ENCODE measurements at places on chromosomes 12 and 14. TPM values are rescaled to one million over a fixed set of nuclear protein-coding genes. Genes with fewer than 3 reads are reported as not detected.

DNA sequence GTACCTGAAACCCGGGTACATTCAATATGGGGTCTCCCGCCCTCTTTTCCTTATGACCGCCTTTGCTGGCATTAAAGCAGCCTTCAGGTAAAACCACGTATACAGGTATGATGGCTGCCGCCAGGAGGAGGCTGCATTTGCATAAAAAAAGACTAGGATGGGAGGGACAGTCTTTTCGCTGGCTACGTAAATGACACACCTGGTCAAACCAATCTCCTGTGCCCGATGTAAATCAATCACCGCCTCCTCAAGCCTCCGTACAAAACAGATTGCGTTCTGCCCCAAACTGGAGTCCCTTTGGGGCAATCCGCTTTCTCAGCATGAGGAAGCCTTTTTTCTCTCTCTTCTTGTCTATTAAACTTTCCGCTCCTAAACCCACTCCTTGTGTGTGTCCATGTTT is 8.1 kb upstream of the ALDH1L2 start:
- H3K36me3 ChIP-seq: peaks cover 3% of the 10 kb centered on the region
- H3K27ac ChIP-seq: no peak overlapping the region
- no peak overlapping the region for H3K4me3 ChIP-seq

DNA sequence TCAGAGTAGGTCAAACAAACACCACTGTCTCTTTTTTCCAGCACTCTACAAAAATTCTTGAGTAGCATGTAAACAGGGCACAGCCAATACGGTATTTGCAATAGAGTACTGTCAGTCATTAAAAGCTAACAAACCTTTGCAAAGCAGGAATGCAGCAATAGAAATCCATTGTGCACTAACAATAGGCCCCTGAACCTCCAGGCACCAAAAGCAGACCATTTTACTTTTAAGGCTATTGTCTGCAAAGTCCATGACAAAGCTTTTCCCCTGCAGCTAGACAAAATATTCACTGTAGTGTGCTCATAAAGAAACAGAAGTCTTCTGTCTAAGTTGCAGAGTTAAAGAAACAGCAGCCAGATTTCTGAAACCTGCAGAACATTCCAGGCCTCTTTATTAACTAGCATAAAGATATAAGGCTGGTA is 191.9 kb downstream of the SOX5 start:
- no peaks in the 10 kb centered on the region for H3K4me1 ChIP-seq
- no peak for DNase-seq
- H3K36me3 ChIP-seq: no peaks in the 10 kb centered on the region
- no peak overlapping the region for H3K4me3 ChIP-seq

GUCY2C gene
- total RNA-seq: not detected

DNA sequence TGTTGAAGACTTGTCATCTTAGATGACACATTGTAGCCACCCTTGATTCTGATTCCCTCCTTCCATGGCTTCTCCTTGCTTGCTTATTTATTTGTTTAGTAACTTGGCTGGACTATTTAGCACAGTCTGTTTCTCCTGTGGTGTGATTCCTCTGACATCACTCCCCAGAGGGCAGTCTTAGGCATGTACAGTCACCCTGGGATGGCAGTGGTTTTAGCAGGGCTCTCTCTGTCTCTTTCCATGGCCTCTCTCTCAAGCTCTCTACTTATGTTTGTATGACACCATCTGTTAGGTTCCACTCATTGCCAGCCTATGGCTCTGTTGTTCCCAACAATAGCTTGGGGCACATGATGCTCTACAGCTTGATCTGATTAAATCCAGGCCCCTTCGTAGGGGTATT is 158.3 kb downstream of the ADGRD1 start:
- H3K27ac ChIP-seq: no peak overlapping the region
- no peaks in the 10 kb centered on the region for H3K4me1 ChIP-seq
- DNase-seq: no peak
- no peak overlapping the region for H3K4me3 ChIP-seq
- H3K36me3 ChIP-seq: no peaks in the 10 kb centered on the region

AHNAK2 gene
- total RNA-seq: 0.10 TPM

ASIC1 gene
- total RNA-seq: 3.2 TPM

- no peak overlapping the region for H3K4me3 ChIP-seq
- no peaks in the 10 kb centered on the region for H3K36me3 ChIP-seq
- peak; percentile 12 for DNase-seq
- H3K27ac ChIP-seq: no peak overlapping the region
- H3K27me3 ChIP-seq: no peaks in the 10 kb centered on the region
- H3K4me1 ChIP-seq: peaks cover 13% of the 10 kb centered on the region
Measured at GRCh38 chr14:106840991-106841390, 1314.6 kb downstream of the TMEM121 start.

PLCZ1 gene
- not detected for total RNA-seq

- no peaks in the 10 kb centered on the region for H3K27me3 ChIP-seq
- H3K27ac ChIP-seq: peak overlapping the region; percentile 93
- peaks cover 45% of the 10 kb centered on the region for H3K36me3 ChIP-seq
- peaks cover 75% of the 10 kb centered on the region for H3K4me1 ChIP-seq
Measured at GRCh38 chr12:47302111-47302671, 222.4 kb upstream of the AMIGO2 start.

- peaks cover 5% of the 10 kb centered on the region for H3K4me1 ChIP-seq
- no peak overlapping the region for H3K4me3 ChIP-seq
- peaks cover 2% of the 10 kb centered on the region for H3K27me3 ChIP-seq
- DNase-seq: no peak
Measured at GRCh38 chr12:120754792-120755191, 29.2 kb downstream of the ACADS start.

HAL gene
- total RNA-seq: 0.32 TPM

GRCh38 chr14:20873370-20874177 is 17.6 kb upstream of the RNASE3 start:
- H3K36me3 ChIP-seq: no peaks in the 10 kb centered on the region
- peak; percentile 93 for DNase-seq
- peak overlapping the region; percentile 34 for H3K4me3 ChIP-seq

GRCh38 chr14:63486738-63487137 is 56.4 kb downstream of the PPP2R5E start:
- no peaks in the 10 kb centered on the region for H3K27me3 ChIP-seq
- peaks cover 1% of the 10 kb centered on the region for H3K36me3 ChIP-seq
- no peak for DNase-seq

DNA sequence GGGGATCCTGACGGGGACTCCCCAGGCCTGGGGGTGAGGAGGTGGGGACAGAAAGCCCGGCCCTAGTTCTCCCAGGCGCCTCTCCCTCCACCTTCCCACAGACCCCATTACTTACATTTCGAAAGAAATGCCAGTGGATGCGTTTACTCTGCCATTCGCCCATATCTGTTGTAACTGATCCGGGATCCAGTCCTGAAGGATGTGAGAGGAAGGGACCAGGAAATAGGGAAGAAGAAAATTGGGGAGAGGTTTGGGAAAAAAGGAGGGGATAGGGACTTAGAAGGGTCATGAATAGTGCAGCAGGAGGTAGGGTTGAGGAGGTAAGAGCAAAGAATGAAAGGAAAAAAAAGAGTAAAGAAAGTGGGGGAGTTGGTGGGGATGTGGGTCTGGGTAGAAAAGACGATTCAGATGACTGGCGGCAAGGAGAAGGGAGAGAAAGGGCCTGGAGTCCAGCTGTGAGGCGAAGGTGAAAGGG is 1.1 kb downstream of the HOXC12 start:
- no peak overlapping the region for H3K4me3 ChIP-seq
- no peaks in the 10 kb centered on the region for H3K36me3 ChIP-seq
- DNase-seq: no peak
- H3K4me1 ChIP-seq: peaks cover 39% of the 10 kb centered on the region
- H3K27me3 ChIP-seq: peaks cover 87% of the 10 kb centered on the region

GRCh38 chr12:946631-947030 is 2.9 kb downstream of the RAD52 start:
- no peaks in the 10 kb centered on the region for H3K27me3 ChIP-seq
- H3K4me1 ChIP-seq: peaks cover 43% of the 10 kb centered on the region
- H3K36me3 ChIP-seq: peaks cover 17% of the 10 kb centered on the region
- no peak for DNase-seq

DNA sequence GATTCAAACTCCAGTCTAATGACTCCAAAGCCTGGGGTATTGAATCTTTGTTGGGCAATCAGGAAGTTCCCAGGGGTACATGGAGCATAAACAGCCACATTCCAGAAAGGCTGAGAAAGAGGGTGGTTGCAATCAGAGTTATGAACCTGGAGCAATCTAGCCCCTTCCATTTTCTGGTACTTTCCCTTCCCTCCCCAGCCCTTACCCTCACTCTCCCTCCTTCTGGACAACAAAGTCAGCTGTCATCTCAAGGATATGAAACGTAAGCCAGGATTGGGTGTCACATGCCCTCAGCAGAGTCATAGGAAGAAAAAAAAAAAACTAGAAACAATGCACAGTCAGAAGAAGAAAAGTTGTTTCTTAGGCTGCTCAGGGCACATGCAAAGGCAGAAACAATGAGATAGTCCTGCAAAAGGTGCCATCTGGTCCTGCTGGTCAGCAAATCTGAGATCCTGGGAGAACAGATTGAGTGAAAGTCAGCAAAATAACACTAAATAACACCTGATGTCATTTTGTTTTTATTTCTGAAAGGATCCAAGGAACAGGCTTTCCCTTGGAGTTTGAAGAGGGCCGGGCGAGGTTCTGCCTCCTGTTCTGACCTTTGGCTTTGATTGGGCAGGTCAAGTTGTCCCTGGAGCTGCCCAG is 27.1 kb downstream of the TMEM229B start:
- no peak overlapping the region for H3K4me3 ChIP-seq
- no peak overlapping the region for H3K27ac ChIP-seq

GRCh38 chr12:132685400-132685799 is 1.7 kb downstream of the POLE start:
- H3K4me3 ChIP-seq: peak overlapping the region; percentile 79
- H3K27ac ChIP-seq: peak overlapping the region; percentile 8
- no peaks in the 10 kb centered on the region for H3K27me3 ChIP-seq
- H3K4me1 ChIP-seq: peaks cover 23% of the 10 kb centered on the region

GRCh38 chr12:68876461-68876860 is 56.5 kb downstream of the CPM start:
- peaks cover 37% of the 10 kb centered on the region for H3K36me3 ChIP-seq
- no peak overlapping the region for H3K4me3 ChIP-seq
- no peaks in the 10 kb centered on the region for H3K27me3 ChIP-seq
- no peaks in the 10 kb centered on the region for H3K4me1 ChIP-seq
- H3K27ac ChIP-seq: peak overlapping the region; percentile 5

All from activated naive CD4-positive, alpha-beta T cell treated with anti-CD3 and anti-CD28 coated beads for 36 hours (primary cell).